Right ventricle myocardium inferior (tissue), 1 donor: ENCODE measurements at places on chromosomes 4 and X. TPM values are rescaled to one million over a fixed set of nuclear protein-coding genes. Genes with fewer than 3 reads are reported as not detected.

- no peak for DNase-seq
Measured at GRCh38 chr4:2698951-2699505, 57.1 kb downstream of the TNIP2 start.

- DNase-seq, result no peak
Measured at GRCh38 chrX:77742788-77743476, 43.1 kb downstream of the ATRX start.

DNA sequence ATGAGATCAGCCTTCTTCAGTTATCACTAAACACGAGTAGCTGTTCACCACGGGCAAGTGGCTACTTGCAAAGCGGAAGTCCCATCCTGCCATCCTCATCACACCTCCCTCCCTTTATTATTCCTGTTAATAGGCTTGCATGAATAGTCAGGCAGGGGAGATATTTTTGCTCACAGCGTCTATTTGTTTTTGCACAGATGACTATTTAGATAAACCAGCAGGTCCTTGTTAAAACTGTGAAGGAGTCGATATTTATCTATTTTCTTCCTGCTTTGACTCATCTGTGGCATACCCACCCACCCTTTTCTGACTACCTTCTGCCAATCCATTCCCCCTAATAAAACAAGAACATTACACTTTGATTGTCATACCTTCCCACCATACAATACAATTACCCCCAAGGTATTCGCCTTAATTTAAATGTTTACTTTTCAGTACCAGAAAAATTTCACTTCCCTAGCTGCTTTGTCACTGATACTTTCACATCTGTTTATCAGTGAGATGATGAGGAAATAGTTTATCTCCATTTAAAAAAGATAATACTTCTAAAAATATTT lies 96.6 kb upstream of the BANK1 start:
- DNase-seq, result no peak

DNA sequence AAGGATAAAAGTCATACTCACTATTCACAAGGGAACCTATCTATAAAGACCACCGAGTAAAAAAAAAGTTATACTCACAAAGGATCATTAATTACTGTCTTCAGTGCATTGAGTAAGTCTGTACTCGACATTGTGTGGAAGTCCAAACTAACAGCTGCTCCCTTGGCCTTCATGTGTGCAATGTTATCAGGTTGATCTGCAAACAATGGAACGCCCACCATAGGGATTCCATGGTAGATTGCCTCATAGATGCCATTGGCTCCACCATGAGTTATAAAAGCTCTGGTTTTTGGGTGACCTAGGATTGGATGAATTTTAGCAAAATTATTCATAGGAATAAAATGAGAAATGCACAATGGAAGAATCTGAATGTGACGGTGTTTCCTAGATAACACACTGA lies 10.6 kb downstream of the UGT2B4 start:
- DNase-seq, result no peak

Gene SPANXB1
- not detected for total RNA-seq

Gene CDKL2
- 0.11 TPM for total RNA-seq

Gene BRCC3
- 16.5 TPM for total RNA-seq
